ENCODE measurements at places on chromosomes 16 and 17.

GRCh38 chr16:79751471-79752184 lies 151.1 kb upstream of the MAF start:
- peak; percentile 87 for DNase-seq

DNA sequence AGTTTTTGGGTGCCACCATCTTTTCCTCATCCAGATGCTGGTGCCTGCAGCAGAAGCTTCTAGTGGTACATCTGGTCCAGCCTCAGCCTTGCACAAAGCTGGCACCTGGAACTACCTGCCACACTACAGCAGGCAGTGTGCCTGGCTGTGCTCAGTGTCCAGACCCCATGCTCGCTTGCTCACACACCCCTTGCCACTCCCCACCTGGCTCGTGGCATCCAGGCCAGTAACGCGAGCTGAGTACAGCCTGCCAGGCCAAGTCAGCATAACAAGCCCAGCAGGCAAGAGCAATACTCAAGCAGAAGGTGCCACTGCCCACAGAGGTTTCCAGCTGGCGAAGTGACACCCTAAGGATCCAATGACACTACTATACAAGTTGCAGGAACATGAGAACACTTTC lies 29.7 kb upstream of the KIF2B start:
- no peak for DNase-seq

GRCh38 chr16:5015351-5015750 lies 18.4 kb downstream of the NAGPA start:
- DNase-seq, result no peak

- DNase-seq, result no peak
These were observed 6.6 kb downstream of the RNF112 start for GRCh38 chr17:19417611-19418010.

DNA sequence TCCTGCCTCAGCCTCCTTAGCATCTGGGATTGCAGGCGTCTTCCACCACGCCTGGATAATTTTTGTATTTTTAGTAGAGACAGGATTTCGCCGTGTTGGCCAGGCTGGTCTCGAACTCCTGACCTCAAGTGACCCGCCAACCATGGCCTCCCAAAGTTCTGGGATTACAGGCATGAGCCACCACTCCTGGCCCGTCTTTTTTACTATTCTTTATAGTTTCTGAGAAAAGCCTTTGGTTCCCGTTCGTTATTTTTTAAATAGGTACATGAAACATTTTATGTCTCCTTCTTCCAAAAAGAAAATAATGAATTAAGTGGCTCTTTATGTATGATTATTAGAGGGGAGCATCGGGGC lies 570 bp upstream of the BCO1 start:
- no peak for DNase-seq

- no peak for DNase-seq
These were observed 156.9 kb downstream of the CDH8 start for GRCh38 chr16:61879306-61879705.

DNA sequence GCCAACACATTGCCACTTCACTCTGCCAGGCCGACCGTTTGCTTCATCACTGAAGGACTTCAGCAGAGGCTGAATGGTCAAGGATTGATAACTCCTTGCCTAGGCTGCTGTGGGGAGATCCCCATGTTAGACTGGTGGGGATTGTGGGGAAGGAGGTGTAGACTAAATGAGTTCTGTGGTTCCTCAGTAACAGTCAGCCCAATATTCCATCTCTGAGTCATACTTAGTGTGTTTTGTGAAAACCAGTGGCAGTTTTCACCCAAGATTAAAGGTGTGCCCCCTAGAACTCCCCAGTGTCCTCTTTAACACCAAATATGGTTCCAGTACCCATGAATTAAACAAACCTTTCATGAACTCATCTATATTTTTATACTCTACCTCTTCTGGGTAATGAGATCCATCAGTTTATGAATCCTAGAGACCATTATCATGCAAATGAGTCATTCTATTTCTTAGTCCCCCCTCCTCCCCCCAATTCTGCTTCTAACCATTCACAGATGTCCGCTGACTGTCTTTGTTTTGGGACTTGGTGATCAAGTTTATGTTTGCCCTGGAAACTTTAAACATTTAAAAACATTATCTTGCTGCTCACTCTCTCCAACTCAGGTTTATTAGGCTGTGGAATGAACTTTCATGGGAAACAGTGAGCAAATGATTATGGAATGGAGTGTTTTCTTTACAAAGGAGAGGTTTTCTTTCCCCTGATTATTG lies 66.8 kb upstream of the GAS7 start:
- no peak for DNase-seq

DNA sequence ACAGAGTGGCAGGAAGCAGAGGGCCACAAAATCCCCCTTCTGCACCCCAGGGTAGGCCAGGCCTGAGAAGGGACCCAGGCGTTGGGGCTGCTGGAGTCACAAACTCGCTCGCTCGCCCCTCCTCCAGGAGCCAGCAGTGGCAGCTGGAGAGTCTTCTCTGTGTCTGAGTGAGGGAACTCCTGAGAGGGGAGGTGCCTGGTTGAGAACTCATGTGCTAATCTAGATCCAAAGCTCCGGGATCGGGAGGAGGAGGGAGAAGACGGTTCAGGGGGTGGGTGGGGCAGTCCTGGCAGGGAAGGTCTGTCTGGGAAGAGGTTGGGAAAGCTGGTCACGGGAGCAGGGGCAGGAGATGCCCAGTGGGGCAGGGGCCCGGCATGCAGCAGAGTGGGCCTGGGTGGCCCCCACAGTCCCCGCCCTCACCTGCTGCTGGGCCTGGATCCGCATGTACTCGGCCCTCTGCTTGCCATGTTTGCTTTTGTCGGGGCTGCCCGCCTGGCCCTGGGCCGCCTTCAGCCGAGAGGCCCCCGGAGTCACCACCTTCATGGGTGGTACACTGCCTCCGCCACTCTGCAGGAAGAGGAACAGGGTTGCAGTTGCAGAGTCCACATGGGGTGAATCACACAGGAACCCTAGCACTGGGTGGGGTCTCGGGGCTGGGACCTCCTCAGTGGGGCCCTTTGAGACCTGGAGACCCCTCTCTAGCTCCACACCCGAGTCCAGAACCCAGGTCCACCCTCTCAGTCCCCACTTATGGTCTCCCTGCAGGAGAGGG lies 62.2 kb downstream of the SRCIN1 start:
- no peak for DNase-seq

GRCh38 chr17:79811011-79811867 lies 14.4 kb upstream of the CBX8 start:
- no peak for DNase-seq

DNA sequence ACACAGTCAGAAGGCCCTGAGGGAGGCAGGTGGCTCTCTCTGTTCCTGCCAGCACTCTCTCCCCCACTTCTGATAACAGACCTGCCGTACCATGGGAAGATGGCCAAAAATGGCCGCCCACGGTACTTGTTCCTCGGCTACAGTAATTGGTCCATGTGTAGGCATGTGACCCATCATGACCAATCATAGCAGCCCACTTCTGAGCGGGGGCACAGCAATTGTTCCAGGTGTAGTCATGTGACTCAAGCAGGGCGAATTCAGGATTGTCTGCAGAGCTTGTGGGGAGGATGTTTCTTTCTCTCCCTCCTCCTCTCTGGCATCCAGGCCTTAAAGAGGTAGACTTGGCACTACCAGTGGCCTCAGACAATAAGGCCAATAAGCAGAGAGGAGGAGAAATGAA lies 250.4 kb downstream of the MRTFB start:
- no peak for DNase-seq

GRCh38 chr17:47996201-47996600 lies 25.3 kb downstream of the CDK5RAP3 start:
- no peak for DNase-seq

DNA sequence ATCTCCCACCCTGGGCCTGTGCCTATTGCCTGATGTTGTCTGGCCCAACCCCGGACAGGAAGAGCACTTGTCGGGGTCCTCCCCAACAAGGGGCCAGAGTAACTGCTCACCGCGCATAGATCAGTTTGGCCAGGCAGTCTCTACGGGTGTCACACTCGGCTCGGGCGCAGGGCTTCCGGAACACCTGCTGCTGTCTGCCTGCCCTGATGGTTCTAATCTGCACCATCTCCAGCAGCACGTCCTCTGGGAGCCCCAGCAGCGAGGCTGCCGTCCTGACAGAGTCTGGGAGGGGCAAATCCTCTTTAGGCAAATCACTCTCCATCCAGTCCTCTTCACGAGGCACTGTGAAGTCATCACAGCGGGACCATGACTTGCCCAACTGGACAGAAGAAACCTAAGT lies 24.0 kb downstream of the MYO19 start:
- DNase-seq, result no peak

GRCh38 chr17:45093444-45094110 lies 32.5 kb downstream of the NMT1 start:
- no peak for DNase-seq

- DNase-seq, result peak; percentile 67
These were observed 251.4 kb upstream of the RPL38 start for GRCh38 chr17:73952082-73952479.

DNA sequence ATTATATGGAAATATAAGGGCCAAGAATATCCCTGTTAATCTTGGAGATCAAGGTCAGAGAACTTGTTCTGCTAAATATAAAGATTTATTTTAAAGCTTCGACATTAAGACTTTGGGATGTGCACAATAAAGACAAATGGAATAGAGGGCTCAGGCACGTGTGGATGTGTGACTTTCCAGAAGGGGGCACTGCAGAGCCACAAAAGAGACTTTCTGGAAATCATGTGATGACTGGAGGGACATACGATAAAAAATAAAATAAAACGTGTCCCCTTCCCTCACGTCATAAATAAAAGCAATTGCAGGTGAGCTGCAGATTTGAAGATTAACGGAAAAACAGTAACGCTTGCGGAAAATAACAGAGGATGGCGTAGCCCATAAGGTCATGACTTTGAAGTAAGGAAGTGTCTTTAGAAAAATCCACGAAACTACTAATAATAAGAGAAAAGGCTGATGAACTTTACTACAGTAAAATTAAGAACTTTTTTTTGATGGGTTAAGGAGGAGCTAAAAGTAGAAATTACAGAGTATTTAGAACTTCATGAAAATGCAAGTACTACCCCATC lies 9.4 kb upstream of the ENGASE start:
- DNase-seq, result no peak

DNA sequence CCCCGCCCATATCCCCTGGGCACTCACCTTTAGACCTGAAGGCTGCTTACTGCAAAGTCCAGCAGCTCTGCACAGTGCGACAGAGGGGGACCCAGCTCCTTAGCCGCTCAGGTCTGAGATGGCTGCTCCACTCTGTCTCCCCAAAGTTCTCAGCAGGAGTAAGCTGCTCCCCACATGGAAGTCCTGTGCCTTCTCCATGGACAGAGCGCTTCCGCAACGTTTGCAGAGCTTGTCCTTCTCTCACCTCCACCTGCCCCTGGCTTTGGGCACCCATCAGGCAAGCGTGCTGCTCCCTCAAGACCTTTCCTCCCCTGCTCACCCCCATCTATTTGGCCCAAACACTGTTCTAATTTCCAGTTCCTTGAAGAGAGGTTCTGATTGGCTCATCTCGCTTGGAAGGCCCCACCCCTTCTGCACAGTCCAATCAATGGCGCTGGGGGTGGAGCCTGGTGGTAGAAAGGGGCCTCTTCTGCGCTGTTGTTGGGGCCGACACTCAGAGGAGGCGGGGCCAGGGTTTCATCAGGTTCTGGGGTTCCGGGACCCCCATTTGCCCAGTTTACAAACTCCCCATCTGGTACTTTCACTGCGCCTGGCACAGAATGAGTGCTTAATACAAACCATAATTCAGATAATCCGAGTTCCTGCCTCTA lies 137.2 kb downstream of the CYLD start:
- no peak for DNase-seq

GRCh38 chr16:79644971-79645667 lies 44.6 kb upstream of the MAF start:
- DNase-seq, result no peak

DNA sequence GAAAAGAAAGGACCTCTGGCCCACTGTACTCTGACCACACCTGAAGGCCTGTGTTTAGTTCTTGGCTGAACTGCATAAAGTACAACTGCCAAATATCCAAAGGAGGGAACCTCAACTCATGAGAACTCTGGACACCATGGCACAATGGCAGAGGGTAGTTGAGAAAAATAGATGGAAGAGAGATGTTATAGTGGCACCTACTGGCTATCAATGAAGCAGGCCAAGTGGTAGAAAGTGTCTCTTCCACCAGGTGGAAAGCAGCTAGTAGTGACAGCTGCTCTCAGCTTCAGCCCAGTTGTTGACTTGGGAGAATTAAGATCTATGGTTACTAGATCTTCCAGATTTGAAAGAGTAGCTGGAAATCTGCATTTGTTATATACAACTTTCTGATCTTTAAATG lies 3.2 kb downstream of the MED31 start:
- no peak for DNase-seq

GRCh38 chr16:22659933-22660332 lies 149.2 kb downstream of the NPIPB5 start:
- no peak for DNase-seq

GRCh38 chr16:83762141-83762991 lies 45.4 kb upstream of the HSBP1 start:
- DNase-seq, result no peak

- DNase-seq, result no peak
These were observed 536.4 kb downstream of the WWOX start for GRCh38 chr16:78635807-78636206.

DNA sequence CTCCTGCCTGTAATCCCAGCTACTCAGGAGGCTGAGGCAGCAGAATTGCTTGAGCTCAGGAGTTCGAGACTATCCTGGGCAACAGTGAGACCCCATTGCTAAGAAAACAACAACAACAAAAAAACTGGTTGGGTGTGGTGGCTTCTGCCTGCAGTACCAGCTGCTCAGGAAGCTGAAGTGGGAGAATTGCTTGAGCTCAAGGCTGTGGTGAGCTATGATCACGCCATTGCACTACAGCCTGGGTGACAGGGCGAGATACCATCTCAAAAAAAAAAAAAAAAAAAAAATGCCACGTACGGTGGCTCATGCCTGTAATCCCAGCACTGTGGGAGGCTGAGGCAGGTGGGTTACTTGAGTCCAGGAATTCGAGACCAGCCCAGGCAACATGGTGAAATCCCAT lies 34.1 kb downstream of the NME2 start:
- no peak for DNase-seq
